Effector memory CD8-positive, alpha-beta T cell (primary cell): ENCODE measurements at places on chromosomes 2 and 18.

GRCh38 chr2:120250640-120251039 is 2.0 kb upstream of the RALB start:
- no peak overlapping the region for H3K4me3 ChIP-seq
- H3K36me3 ChIP-seq, result peaks cover 14% of the 10 kb centered on the region
- H3K27me3 ChIP-seq, result peaks cover 25% of the 10 kb centered on the region
- H3K27ac ChIP-seq, result no peak overlapping the region
- no peak for DNase-seq

DNA sequence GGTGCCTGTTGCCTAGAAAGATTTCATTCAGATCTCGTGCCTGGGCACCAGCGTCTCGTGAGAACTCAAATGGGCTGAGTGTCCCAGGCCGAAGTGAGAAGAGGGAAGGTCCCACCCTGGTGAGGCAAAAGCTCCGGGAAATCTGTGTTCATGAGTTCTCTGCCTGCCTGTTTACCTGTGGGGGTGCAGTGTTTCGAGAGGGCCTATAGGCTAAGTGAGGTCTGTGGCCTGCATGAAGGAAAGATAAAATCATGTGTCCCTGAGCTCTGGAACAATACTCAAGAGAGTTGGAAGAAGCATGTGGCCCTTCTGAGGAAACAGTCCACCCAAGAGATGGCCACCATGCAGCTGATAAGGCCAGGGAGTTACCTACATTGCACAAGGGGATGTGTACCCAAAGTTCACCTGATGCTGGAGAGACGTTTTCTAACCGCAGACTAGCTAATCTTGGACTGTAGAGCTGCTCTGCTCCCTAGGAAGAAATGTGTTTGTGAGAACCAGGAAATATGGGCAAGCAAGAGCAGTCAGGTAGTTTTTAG is 63.5 kb upstream of the ST3GAL5 start:
- H3K4me3 ChIP-seq, result no peak overlapping the region
- H3K4me1 ChIP-seq, result no peaks in the 10 kb centered on the region
- peak overlapping the region; percentile 59 for H3K27ac ChIP-seq
- no peaks in the 10 kb centered on the region for H3K27me3 ChIP-seq
- H3K36me3 ChIP-seq, result peaks cover 2% of the 10 kb centered on the region

DNA sequence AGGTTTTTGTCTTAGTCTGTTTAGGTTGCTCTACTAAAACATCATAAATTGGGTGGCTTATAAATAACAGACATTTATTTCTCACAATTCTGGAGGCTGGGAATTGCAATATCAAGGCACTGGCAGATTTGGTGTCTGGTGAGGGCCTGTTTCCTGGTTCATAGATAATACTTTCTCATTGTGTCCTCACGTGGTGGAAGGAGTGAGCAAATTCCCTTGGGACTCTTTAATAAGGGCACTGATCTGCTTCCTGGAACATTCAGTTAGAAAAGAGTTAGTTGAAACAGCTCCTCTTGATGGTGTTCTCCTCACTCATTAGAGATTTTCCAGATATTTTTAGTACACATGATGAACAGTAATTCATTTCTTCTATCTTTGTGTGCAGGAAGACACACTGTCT is 22.3 kb downstream of the COL4A3 start:
- H3K27ac ChIP-seq, result no peak overlapping the region
- H3K4me1 ChIP-seq, result no peaks in the 10 kb centered on the region
- H3K4me3 ChIP-seq, result no peak overlapping the region
- peaks cover 38% of the 10 kb centered on the region for H3K27me3 ChIP-seq
- no peak for DNase-seq

DNA sequence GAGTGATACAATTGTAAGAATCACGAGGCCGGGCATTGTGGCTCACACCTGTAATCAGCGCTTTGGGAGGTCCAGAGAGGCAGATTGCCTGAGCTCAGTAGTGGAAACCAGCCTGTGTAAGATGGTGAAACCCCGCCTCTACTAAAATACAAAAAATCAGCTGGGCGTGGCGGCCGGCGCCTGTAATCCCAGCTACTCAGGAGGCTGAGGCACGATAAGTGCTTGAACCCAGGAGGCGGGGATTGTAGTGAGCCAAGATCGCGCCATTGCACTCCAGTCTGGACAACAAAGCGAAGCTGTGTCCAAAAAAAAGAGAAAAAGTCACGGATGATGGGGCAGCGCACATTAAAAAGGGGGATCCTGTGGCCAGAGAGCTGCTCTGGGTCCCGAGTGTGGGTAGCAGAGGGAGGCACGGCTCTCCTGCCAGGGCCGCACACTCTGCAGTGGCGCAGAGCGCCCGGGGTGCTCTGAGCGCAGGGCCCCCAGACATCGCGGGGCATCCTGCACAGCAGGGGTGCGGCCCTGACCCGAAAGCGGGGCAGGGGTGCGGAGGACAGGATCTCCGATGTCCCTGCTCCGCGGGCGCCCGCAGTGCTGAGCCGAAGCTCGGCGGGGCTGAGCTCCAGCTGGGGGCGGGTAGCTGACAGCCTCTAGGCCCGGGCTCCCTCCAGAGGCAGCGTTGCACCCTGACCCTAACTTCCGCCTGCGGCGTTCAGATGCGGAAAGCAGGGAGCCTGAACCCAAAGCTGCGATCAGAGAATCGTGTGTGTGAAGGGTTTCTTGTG is 30.4 kb upstream of the RAB6D start:
- H3K27me3 ChIP-seq, result peaks cover 13% of the 10 kb centered on the region
- no peak for DNase-seq
- peaks cover 2% of the 10 kb centered on the region for H3K4me1 ChIP-seq
- no peaks in the 10 kb centered on the region for H3K36me3 ChIP-seq

DNA sequence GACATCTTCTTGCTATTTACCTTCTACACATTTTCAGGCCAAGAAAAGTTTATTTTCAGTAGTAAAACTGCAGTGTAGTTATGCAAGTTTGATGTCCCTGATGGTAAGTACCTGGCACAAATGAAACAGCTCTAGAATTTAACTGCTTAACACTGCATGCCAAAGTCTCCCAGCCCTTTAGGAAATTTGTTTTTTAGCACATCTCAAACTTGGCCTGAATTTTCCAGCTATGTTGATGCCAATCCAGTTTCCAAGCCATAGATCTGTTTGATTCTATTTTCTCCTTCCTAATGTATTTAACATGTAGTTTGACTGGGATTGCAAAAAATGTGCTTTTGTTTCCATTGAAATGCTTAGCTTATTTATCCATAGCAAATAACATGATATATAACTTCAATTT is 29.3 kb upstream of the ZNF385B start:
- H3K4me1 ChIP-seq, result no peaks in the 10 kb centered on the region
- no peaks in the 10 kb centered on the region for H3K27me3 ChIP-seq
- DNase-seq, result no peak
- H3K27ac ChIP-seq, result no peak overlapping the region

GRCh38 chr2:47519604-47520301 is 116.8 kb downstream of the MSH2 start:
- H3K27ac ChIP-seq, result peak overlapping the region; percentile 23
- no peak for DNase-seq
- H3K27me3 ChIP-seq, result no peaks in the 10 kb centered on the region
- peak overlapping the region; percentile 92 for H3K4me3 ChIP-seq

DNA sequence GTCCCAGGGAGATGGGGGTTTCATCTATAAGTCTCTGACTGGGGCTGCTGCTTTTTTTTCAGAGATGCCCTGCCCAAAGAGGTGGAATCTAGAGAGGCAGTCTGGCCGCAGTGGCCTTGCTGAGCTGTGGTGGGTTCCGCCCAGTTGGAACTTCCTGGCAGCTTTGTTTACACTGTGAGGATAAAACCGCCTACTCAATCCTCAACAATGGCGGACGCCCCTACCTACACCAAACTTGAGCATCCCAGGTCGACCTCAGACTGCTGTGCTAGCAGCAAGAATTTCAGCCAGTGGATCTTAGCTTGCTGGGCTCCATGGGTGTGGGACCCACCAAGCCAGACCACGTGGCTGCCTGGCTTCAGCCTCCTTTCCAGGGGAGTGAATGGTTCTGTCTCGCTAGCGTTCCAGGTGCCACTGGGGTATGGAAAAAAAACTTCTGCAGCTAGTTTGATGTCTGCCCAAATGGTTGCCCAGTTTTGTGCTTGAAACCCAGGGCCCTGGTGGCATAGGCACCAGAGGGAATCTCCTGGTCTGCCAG is 152.6 kb upstream of the CYP26B1 start:
- no peaks in the 10 kb centered on the region for H3K27me3 ChIP-seq
- no peak overlapping the region for H3K27ac ChIP-seq
- H3K4me1 ChIP-seq, result no peaks in the 10 kb centered on the region
- no peak overlapping the region for H3K4me3 ChIP-seq

GRCh38 chr2:74822771-74823566 is 11.0 kb upstream of the HK2 start:
- no peak overlapping the region for H3K27ac ChIP-seq
- DNase-seq, result no peak
- no peaks in the 10 kb centered on the region for H3K4me1 ChIP-seq
- no peak overlapping the region for H3K4me3 ChIP-seq
- no peaks in the 10 kb centered on the region for H3K27me3 ChIP-seq
- H3K36me3 ChIP-seq, result no peaks in the 10 kb centered on the region

DNA sequence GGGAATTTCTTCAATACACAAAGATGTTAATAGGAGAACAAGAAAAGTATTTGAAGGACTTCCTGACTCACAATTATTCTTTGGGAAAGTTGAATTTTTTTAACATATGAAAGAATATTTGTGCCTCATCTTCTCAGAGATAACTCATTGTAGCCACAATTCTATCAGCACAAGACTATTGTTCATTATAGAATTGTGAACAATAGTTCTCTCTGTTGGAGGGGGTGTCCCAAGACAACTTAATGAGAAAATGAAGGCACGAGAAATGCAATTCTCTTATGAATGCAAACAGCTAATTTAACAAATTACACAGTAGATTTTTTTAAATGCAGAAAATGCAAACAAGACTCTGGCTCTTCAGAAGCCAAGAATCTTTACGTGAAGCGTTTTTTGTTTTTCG is 157.0 kb downstream of the BARD1 start:
- H3K27me3 ChIP-seq, result no peaks in the 10 kb centered on the region
- H3K4me1 ChIP-seq, result no peaks in the 10 kb centered on the region
- H3K4me3 ChIP-seq, result no peak overlapping the region
- no peak for DNase-seq
- H3K36me3 ChIP-seq, result no peaks in the 10 kb centered on the region

DNA sequence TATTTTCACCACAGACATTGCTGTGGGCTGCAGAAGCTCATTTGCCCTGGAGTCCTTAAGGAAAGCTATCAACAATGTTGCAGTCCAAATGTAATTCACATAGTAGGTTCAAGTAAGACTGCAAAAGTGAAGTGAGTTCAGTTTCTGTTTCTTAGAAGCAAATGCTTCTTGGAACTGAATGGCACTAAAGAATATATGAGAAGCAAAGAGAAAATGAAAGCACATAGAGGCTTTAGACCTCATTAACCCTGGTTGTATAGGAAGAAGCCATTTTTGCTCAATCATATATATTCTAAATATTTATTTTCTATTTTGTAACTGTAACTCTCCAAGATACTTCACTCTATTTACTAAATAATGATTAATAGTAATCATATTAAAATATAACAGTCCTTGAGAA is 292.0 kb downstream of the ZNF804A start:
- H3K4me3 ChIP-seq, result no peak overlapping the region
- no peaks in the 10 kb centered on the region for H3K36me3 ChIP-seq
- H3K4me1 ChIP-seq, result no peaks in the 10 kb centered on the region
- no peak for DNase-seq
- H3K27me3 ChIP-seq, result no peaks in the 10 kb centered on the region
- no peak overlapping the region for H3K27ac ChIP-seq

- no peaks in the 10 kb centered on the region for H3K4me1 ChIP-seq
- peaks cover 50% of the 10 kb centered on the region for H3K27me3 ChIP-seq
- H3K4me3 ChIP-seq, result no peak overlapping the region
Observed at GRCh38 chr2:65501074-65501473, 68.7 kb upstream of the SPRED2 start.

GRCh38 chr2:149585166-149585885 is 2.2 kb downstream of the MMADHC start:
- DNase-seq, result no peak
- H3K27me3 ChIP-seq, result peaks cover 15% of the 10 kb centered on the region
- peaks cover 55% of the 10 kb centered on the region for H3K36me3 ChIP-seq
- H3K4me3 ChIP-seq, result peak overlapping the region; percentile 100
- peaks cover 26% of the 10 kb centered on the region for H3K4me1 ChIP-seq

- no peak for DNase-seq
- H3K4me3 ChIP-seq, result no peak overlapping the region
- H3K27me3 ChIP-seq, result peaks cover 8% of the 10 kb centered on the region
- no peaks in the 10 kb centered on the region for H3K36me3 ChIP-seq
- H3K4me1 ChIP-seq, result no peaks in the 10 kb centered on the region
- H3K27ac ChIP-seq, result no peak overlapping the region
Observed at GRCh38 chr2:144834998-144835633, 315.2 kb upstream of the ZEB2 start.

DNA sequence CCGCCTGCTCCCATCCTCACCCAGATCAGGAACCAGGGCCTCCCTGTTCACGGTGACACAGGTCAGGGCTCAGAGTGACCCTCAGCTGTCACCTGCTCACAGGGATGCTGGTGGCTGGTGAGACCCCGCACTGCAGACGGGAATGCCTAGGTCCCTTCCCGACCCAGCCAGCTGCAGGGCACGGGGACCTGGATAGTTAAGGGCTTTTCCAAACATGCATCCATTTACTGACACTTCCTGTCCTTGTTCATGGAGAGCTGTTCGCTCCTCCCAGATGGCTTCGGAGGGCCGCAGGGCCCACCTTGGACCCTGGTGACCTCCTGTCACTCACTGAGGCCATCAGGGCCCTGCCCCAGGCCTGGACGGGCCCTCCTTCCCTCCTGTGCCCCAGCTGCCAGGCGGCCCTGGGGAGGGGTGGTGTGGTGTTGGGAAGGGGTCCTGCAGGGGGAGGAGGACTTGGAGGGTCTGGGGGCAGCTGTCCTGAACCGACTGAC is 31.7 kb downstream of the GPC1 start:
- H3K4me1 ChIP-seq, result no peaks in the 10 kb centered on the region
- no peak for DNase-seq
- H3K27me3 ChIP-seq, result no peaks in the 10 kb centered on the region
- H3K4me3 ChIP-seq, result no peak overlapping the region
- peaks cover 6% of the 10 kb centered on the region for H3K36me3 ChIP-seq

- DNase-seq, result no peak
- H3K4me3 ChIP-seq, result no peak overlapping the region
- no peaks in the 10 kb centered on the region for H3K36me3 ChIP-seq
- peaks cover 54% of the 10 kb centered on the region for H3K27me3 ChIP-seq
- no peak overlapping the region for H3K27ac ChIP-seq
Observed at GRCh38 chr2:173607606-173608311, 253.1 kb downstream of the CDCA7 start.

GRCh38 chr2:160290598-160290997 is 90.5 kb upstream of the ITGB6 start:
- DNase-seq, result no peak
- peaks cover 61% of the 10 kb centered on the region for H3K36me3 ChIP-seq
- no peak overlapping the region for H3K4me3 ChIP-seq
- H3K27ac ChIP-seq, result peak overlapping the region; percentile 84
- no peaks in the 10 kb centered on the region for H3K27me3 ChIP-seq

GRCh38 chr2:197332641-197333040 is 22.1 kb upstream of the ANKRD44 start:
- no peak for DNase-seq
- H3K36me3 ChIP-seq, result no peaks in the 10 kb centered on the region
- peaks cover 12% of the 10 kb centered on the region for H3K4me1 ChIP-seq
- H3K4me3 ChIP-seq, result no peak overlapping the region
- H3K27me3 ChIP-seq, result no peaks in the 10 kb centered on the region
